Stimulated activated CD8-positive, alpha-beta memory T cell treated with anti-CD3 and anti-CD28 coated beads, Interleukin-4, amount 100 ng/mL, for 1 hour (primary cell): ENCODE measurements at places on chromosomes 7 and 10.

GRCh38 chr10:60977161-60978122 lies 33.5 kb upstream of the RHOBTB1 start:
- no peak for DNase-seq

GRCh38 chr7:24705461-24705954 lies 51.8 kb downstream of the GSDME start:
- no peak for DNase-seq

- no peak for DNase-seq
Measured at GRCh38 chr10:132446195-132446581, 49.2 kb downstream of the PWWP2B start.

GRCh38 chr7:130649004-130649790 lies 19.4 kb downstream of the COPG2 start:
- DNase-seq: no peak

DNA sequence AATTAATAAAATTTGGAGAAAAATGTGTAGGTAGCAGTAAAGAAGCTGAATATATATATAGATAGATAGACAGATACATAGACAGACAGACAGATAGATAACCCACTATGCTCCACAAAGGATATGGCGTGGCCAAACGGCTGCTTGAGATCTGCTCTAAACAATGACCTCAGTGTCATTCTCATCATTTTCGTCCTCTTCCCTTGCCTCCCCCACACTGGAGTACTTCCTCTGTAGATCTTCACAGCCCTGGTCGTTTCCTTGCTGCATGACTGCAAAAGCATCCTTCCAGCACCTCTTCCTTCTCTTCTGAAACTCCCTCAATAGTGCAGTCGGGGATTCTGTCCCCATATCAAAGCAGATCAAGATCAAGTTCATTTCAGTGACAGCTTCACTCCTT lies 35.6 kb upstream of the ATP6V0A4 start:
- no peak for DNase-seq

DNA sequence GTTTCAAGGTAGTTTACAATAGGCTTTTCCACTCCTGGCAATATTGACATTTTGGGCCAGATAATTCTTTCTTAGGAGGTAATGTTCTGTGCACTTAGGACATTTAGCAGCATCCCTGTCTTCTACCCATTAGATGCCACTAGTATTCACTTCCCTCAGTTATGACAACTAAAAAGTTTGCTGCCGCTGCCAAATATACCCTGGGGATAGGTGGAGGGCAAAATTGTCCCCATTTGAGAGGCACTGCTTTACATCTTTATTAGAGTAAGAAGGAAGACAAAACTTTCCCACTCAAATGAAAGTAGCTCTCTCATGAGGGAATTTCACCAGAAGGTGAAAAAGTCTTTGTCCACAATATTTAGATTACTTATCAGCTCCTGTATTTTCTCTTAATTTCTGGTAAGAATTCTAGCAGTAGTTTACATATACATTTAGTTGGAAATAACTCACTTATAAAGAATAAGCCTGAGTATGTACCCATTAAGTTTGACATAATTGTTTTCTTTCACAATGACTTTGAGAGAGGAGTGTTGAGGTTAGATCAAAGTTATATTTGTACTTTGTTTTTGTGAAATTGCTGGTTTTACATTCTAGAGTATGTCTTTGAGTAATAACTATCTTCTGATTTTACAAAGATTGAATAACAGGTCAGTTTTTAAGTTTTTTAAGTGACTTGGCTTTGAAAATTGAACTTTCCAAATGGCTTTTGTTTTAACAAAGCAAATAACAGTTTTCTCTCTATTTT lies 46.0 kb downstream of the HELLS start:
- no peak for DNase-seq

DNA sequence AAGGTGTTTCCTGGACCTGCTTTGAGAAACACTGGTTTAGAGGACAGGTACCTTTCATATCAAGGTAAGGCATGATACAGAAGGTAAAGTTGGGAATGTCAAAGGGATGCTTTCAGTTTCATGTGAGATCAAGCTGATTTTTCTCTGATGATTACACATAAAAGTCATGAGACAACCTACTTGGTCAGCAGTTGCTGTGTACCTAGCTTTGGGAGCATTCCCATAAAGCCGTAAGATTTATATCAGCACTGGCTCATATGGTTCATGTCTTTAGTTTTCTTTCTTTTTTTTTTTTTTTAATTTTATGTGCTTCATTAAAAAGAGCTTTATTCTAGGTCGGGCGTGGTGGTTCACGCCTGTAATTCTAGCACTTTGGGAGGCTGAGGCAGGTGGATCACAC lies 265.3 kb upstream of the LRGUK start:
- DNase-seq: no peak

GRCh38 chr10:114766470-114766869 lies 55.1 kb upstream of the FHIP2A start:
- no peak for DNase-seq

- no peak for DNase-seq
Measured at GRCh38 chr10:14723052-14723689, 51.5 kb downstream of the FAM107B start.

- DNase-seq: no peak
Measured at GRCh38 chr10:5387169-5387568, 17.5 kb downstream of the TUBAL3 start.

- no peak for DNase-seq
Measured at GRCh38 chr7:134594877-134595276, 46.0 kb downstream of the AKR1B15 start.

DNA sequence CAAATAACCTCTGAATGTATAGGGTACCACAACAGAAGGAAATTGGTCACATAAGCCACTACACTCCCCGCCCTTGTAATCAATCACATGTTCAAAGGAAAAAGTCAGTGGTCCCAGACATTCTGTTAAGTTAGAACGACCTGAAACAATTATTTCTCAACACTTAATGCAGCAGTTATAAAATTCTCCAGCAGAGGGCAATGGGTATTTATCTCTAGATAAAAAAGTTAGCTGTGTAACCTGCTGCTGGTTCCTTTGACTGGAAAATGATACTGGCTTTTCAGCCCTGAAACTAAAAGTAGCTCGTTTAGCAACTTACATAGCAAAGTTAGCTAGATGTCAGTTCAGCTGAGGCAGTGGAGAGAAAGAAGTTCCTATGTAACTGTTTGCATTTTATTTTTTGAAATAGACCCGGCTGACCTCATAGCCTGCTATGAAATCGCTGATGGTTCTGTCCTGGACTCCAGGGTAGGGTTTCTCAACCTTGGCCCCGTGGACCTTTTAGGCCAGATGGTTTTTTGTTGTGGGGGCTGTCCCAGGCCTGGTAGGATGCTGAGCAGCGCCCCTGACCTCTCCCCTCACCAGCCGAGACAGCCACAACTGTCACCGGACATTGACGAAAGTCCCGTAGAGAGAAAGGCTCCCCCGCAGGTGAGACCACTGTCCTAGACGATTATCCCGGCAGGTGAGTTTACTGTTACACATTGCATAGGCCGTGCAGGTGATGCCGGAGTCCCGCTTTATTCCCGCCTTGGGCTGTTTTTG lies 40.2 kb upstream of the PROSER2 start:
- DNase-seq: no peak

DNA sequence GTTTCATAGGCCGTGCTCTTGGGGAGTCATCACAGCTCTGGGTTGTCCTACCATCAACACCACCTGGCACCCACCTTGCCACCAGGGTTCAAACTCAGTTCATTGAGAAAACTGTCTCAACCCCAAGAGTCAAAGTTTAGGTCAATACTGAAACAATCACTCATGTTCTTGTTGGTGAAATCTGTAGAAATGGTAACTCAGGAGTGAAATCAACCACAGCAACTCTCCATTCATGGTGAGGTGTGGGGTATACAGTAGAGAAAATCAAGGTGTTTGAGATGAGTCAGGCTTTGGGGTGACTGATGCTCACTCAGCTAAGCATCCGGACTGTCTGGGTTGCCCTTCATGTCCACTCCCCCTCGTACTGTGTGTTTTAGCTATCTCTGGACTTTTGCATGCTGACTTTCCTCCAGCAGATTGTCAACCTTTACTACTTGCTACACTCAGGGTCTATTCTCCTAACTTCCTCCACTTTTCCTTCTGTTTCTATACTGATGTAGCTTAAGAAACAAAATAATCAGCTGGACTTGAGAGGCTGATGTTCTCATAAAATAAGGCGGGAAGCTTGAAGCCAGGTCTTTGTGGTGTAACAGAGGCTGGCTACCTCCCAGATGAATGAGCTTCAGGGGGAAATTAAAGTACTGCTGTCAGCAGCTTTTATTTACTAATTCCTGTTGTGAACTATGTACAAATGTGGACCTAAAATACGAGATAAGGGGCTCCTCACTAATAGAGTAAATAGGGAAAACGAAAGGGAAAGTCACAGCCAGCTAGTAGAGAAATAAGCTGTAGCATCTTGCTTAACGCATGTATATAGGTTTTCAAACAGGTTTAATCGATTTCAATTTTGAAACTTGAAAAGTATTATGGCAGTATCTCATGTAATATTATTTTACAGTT lies 173.6 kb upstream of the AKR1E2 start:
- DNase-seq: no peak

DNA sequence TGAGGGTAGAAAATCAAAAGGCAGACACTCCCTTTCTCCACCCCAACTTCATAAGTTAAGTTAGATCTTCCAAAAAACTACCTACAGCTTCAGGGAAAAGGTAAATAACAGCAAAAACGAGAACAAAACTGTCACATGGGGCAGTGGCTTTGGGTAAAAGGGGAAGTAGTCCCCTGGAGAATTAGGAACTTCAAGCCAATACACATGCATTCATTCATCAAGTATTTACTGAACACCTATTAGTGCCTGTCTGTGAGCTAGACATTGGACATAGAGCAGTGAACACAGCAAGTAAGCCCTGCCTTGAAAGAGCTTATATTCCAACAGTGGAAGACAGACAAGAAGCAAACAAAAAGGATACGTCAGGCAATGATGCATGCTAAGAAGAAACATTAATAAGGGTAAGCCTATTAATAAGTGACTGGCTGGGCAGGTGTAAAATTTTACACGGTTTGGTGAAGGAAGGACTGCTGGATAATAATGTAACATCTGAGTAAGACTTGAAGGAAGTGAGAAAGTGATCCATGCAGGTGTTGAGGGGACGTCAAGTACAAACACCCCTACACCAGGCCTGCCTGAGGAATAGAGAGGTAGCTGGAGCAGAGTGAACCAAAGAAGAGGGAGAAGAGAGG lies 69.6 kb upstream of the RAPGEF5 start:
- no peak for DNase-seq

- no peak for DNase-seq
Measured at GRCh38 chr7:124712017-124712416, 53.6 kb downstream of the GPR37 start.

- DNase-seq: no peak
Measured at GRCh38 chr7:155811895-155812761, at the start of gene SHH. Gene SHH, minus strand, starts transcription at chr7:155812463. Its CDS starts 341 bp downstream, at chr7:155812122.

- DNase-seq: no peak
Measured at GRCh38 chr7:122736183-122736582, 33.5 kb upstream of the RNF148 start.

GRCh38 chr10:44517635-44518034 lies 132.7 kb upstream of the CXCL12 start:
- no peak for DNase-seq

DNA sequence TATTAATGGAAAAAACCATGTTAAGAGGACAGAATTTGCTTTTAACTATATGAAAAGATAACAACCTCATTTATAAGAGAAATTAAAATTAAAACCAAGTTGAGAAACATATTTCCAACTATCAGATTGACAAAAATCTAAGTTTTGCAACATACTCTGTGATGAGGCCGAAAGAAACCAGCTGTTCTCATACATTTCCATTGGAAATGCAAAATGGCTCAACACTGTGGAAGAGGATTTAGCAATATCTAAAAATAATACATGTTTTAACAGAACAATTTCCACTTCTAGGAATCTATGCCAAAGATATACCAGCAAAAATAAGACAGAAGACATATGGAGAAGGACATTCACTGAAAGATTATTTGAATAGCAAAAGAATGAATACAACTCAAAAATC lies 268.8 kb downstream of the DYNC1I1 start:
- no peak for DNase-seq

GRCh38 chr10:47145290-47145934 lies 154.6 kb upstream of the GDF10 start:
- DNase-seq: no peak

DNA sequence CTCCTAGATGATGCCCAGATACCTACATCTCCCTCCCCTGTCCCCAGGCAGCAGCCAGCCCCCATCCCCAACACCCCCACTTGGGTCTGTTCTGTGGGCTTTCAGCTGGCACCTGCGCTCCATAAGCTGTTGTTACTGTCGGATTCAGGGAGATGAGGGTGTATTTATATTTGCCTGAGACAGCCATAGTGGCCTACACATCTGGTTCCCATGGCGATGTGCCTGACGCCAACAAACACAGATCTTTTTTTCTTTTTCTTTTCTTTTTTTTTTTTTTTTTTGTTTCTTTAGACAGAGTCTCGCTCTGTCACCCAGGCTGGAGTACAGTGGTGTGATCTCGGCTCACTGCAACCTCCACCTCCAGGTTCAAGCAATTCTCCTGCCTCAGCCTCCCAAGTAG lies 73.1 kb downstream of the CLIP2 start:
- no peak for DNase-seq

DNA sequence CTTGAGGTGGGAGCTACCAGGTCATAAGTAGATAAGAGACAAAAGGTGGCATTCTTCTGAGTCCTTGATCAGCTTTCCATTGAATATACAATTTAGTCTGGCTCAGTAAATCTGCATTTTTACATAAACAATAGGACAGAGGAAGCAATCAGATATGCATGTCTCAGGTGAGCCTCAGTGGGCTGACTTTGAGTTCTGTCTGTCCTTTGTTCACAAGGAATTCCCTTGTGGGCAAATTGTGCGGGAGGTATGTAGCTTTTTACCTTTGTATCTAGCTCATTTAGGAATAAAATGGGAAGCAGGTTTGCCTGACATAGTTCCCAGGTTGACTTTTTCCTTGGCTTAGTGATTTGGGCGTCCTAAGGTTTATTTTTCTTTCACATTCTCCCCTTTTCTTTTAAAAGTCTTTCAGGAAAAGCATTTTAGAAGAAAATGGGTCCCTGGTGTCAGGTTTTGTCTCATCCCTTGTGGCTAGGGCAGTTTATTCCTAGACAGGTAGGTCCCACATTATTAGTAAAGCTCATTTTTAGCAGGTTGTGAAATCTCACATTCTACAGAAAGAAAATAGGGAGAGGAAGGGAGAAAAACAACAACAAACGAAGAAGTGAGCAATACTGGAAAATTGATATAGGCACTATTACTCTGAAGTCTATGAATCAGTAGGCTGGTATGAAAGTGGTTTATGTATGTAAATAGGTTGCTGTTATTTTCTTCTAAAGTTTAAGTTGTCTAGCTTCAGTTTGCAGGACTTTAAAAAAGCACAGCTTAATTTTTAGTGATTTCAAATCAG lies 16.5 kb downstream of the SPAM1 start:
- no peak for DNase-seq

- DNase-seq: no peak
Measured at GRCh38 chr7:84219310-84219709, 24.7 kb upstream of the SEMA3A start.

DNA sequence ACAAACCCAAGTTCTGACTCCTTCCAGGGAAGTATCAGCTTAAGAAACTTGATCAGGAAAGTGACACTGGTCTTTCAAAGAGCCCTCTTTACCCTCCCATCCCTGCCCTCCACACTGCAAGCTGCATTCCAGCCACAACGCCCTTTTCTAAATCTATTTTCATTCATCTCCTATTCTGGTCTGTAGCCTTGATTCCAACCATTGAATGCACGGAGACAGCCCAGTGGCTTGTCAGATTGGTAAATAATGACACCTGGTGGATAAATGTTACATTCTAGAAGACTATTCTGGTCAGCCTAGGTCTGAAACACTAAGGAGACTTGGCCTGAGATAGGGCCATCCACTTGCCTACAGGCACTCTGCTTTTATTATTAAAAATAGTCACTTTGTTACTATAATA lies 20.9 kb downstream of the MORN4 start:
- DNase-seq: no peak
